NCI-H460 (cell line): ENCODE measurements at places on chromosomes 3 and 15.

DNA sequence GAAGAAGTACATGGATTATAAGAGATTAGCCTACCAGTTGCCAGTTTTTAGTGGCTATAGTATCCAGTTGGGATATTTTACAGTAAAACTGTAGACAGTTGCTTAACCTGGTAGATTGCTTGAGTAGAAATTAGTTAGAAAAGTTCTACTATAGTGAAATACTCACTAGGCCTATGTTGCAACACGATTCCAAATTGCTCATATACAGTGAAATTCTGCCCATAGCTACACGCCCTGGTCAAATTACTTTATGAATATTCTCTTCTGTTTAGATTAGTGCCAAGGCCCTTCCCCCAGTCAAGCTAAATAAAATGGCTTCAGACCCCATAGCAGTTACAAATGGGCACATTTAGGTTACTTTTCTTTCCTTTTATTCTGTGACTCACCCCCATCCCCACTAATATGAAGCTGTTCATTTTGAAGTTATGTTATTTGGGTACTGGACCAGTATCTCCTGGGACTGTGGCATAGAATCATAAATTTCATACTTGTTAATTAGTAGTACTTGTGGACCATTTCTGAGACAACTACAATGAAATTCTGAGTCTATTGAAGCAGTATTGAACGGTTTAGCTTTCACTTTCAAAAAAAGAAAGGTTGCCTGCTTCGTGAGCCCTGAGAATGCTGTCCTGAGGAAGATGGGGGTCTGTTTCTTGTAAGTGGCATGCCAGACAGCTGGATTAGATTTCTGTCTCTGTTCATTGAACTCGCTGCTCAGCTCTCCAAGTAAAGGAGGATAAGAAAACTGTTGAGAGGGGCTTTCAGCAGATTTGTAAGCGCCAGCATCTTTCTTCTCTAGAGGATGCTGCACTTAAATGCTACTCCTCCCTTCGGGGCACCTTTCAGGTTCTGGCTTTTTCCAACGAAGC, 65.8 kb upstream of the CFAP20DC start:
- DNase-seq: no peak

GRCh38 chr15:80476036-80476435, 71.9 kb downstream of the ARNT2 start:
- DNase-seq: no peak

GRCh38 chr3:192927016-192927415, 9.4 kb upstream of the MB21D2 start:
- DNase-seq: peak; percentile 64

DNA sequence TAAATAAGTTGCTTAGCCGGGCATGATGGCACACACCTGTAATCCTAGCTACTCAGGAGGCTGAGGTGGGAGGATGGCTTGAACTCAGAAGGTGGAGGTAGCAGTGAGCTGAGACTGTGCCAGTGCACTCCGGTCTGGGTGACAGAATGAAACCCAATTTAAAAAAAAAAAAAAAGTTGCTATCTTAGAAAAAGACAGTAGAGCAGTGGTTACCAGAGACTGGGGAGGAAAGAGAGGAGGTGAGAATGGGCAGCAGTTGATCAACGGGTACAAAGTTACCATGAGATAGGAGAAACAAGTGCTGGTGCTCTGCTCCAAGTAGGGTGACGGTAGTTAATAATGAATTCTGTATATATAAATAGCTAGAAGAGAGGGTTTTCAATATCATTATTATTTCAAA, 821 bp upstream of the CCR2 start:
- no peak for DNase-seq

DNA sequence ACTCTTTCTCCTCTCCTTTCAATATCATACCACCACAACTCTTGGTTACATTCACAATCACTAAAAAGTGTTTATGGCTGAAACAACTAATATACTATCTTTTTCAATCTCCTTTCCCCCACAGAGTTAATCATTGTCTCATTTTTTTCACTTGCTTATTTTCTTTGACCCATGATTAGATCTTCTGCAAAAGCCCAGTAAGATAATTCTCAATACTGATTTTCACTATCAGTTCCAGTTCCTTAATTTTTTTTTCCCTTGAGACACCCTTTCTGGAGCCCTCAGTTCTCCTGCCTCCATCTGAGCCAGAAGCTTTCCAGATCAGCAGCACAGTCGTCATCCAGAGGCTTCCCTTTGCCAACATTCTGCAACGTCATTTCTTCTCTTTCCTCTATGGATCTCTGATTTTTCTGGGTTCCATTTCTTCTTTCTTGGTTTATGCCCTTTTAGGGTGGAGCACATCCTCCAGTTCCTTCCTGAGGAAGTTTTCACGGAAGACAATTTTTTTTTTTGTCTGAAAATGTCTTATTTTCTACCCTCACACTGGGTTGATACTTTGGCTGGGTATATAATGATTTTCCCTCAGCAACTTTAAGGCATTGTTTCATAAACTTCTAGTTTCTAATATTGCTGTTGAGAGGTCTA, 88.7 kb upstream of the C15orf39 start:
- no peak for DNase-seq

DNA sequence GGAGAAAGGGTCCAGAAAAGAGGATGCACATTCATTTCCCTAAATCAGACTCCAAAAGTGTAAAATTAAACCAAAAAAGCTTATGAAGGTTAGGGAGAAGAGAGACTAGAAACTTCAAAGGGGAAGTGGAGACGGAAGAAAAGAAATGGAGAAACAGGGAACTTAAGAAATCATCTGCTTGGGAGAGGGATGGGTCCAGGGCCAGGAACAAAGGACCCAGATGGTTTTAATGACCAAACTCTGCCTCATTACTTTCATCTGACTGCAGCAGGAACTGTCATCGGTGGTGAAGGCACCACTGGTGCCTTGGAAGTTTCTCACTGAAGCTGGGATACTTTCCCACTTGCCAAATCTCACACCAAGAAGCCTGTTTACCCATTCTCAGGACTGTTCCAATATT, 70.5 kb upstream of the SLC4A7 start:
- no peak for DNase-seq

GRCh38 chr3:151016478-151016795, 43.9 kb upstream of the CLRN1 start:
- no peak for DNase-seq
